ENCODE measurements at places on chromosomes 11 and 22. TPM values are rescaled to one million over a fixed set of nuclear protein-coding genes. Genes with fewer than 3 reads are reported as not detected.

SSH3 gene
- polyA plus RNA-seq = 1.4 TPM

PRR5L gene
- 0.22 TPM for polyA plus RNA-seq

KCNE3 gene
- polyA plus RNA-seq = not detected

LDLRAD3 gene
- 3.5 TPM for polyA plus RNA-seq

GLYATL2 gene
- not detected for polyA plus RNA-seq
